ENCODE measurements at places on chromosomes 6 and 20.

- no peak for DNase-seq
Observed at GRCh38 chr6:168007592-168008338, 10.3 kb downstream of the KIF25 start.

GRCh38 chr6:43771858-43772680 is 2.1 kb downstream of the VEGFA start:
- no peak for DNase-seq

DNA sequence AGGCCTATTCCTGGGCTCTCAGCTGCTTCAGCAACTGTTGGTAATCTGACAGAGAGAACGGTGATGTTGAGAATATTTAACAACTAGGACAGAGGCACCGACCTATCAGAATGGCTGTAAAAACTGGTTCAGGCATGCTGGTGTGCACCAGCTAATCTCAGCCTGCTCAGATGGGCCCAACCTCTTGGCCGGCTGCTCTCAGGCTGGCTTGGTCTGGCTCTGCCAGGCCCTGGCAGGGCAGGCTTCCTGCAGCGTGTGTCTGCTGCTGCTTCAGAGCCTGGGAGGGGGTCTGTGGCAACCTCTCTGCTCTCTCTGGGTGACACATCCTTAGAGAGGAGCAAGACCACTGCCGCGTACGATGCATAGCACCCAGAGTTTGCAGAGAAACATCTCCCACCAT is 4.8 kb downstream of the SLC2A12 start:
- no peak for DNase-seq

DNA sequence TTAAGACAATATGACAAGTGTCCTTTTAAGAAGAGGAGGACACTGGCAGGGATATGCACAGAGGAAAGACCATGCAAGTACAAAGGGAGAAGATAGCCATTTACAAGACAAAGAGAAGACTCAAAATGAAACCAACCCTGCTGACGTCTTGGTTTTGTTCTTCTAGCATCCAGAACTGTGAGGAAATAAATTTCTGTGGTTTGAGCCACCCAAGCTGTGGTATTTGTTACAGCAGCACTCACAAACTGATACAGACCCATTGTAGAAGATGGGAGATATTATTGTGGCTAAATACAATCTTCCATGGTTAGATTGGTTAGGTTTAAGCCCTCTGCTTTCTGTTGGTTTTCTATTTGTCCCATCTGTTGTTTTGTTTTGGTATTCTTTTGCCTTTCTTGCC is 88.6 kb upstream of the SLC35F1 start:
- DNase-seq: no peak
